ENCODE measurements at places on chromosomes 3 and 15. TPM values are rescaled to one million over a fixed set of nuclear protein-coding genes. Genes with fewer than 3 reads are reported as not detected.

DNA sequence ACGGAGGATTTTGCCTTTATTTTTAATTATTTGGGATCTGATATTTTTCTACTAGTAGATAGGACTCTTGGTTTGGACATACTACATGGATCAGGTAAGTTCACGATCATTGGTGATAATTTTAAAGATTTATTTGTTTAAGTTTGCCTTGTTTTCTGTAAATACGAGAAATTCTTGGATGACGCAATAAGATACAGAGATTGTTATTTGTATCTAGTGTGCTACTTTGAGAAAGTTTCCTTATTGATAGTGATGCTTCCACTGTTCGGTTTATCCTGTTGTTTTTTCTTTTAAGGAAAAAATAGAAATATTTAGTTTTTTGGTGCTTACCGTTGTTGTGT lies 577 bp downstream of the CHD2 start:
- peak overlapping the region; percentile 51 for H3K4me3 ChIP-seq
- H3K27ac ChIP-seq = peak overlapping the region; percentile 97
- DNase-seq = no peak
- no peaks in the 10 kb centered on the region for H3K36me3 ChIP-seq
- H3K27me3 ChIP-seq = no peaks in the 10 kb centered on the region

Gene PLSCR5
- total RNA-seq = not detected

Gene CCDC54
- total RNA-seq = not detected

Gene MUSTN1
- 1.8 TPM for total RNA-seq

Gene SLC15A2
- 4.7 TPM for total RNA-seq
